ENCODE measurements at places on chromosomes 3 and 15.

GRCh38 chr3:54960082-54960481, 32.2 kb upstream of the LRTM1 start:
- DNase-seq, result no peak

- DNase-seq, result no peak
Measured at GRCh38 chr3:50373146-50374051, 14.1 kb upstream of the TMEM115 start.

- DNase-seq, result no peak
Measured at GRCh38 chr3:46893146-46893748, 15.7 kb downstream of the PTH1R start.

DNA sequence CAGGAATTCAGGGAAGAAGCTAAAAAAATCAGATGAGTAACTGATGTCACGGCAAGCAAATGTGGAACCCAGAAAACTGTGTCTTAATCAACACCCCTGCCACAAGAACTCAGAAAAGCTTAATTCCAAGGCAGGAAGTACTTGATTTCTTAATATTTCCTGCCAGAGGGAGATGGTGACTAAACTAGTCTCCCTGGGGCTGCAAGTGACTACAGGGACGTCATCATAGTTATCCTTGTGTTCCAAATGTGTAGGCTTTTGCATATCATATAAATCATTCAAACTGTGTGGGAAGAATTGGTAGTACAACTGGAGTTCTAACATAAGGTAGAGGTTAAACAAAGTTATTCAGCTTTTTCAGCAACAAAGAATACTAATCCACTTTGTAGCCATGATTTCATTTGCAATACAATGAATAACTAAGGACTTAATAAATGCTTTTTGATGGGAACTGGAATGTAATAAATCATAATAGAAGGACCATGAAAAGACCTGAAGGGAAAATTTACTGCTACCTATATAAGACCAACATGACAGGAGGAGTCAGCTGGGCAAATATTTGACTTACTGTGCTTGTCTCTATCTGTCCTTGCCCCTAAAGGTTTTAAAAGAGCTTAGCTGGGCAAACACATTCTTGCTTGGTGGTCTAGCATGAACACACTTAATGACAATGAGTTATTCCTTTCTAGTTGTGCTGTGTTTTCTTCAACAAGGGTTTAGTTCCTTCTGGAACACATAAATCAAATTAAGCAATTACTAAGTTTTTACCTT, 76.0 kb upstream of the NECTIN3 start:
- DNase-seq, result no peak

- DNase-seq, result no peak
Measured at GRCh38 chr15:60651734-60652141, 172.8 kb upstream of the ICE2 start.

DNA sequence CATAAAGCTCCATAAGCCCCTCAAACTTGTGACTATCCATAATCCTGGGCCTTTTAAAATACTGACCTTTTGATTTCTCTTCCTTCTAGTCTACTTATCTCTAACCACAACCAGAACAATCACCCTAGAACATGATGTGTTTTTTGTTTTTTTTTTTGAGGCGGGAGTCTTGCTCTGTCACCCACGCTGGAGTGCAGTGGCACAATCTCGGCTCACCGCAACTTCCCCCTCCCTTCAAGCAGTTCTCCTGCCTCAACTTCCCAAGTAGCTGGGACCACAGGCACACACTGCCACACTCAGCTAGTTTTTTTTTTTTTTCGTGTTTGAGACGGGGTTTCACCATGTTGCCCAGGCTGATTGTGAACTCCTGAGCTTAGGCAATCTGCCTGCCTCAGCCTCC, 25.1 kb downstream of the VPS39 start:
- no peak for DNase-seq

DNA sequence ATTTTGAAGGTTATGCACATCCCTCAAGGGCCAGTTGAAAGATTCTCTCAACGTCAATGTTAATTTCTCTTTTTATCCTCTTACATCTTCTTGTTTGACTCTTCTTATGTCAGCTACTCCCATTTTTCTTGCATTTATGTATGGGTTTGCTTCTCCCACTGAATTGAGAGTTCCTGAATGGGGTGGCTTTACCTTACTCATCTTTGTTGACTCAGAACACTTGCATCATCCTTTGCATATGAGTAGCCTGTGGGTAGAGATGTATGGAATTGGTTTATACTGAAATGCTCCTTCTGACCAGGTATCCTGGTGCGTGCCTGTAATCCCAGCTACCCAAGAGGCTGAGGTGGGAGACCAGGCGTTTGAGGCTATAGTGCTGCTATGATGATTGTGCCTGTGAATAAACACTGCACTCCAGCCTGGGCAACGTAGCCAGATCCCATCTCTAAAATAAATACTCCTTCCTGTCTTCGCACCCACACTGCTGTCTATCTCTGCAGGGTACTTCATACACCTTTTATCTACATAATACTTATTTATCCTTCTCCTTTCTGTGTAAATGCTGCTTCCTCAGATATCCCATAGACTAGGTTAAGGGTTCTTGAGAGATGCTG, 123.6 kb upstream of the DPH6 start:
- no peak for DNase-seq

DNA sequence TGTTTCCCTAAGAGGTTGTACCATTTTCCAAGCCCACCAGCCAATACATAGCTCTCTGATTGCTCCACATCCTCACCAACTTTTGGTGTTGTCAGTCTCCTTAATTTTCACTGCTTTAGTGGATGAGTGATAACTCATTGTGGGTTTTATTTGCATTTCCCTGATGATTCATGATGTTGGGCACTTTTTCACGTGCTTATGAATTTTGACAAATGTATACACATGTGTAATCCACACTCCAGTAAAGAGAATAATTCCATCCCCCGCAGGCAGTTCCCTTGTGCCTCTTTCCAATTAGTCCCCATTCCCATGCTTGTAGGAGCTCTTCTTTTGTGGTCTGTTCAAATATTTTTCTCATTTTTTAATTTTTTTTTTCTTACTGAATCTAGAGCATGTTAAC, 52.4 kb downstream of the ANP32A start:
- no peak for DNase-seq

DNA sequence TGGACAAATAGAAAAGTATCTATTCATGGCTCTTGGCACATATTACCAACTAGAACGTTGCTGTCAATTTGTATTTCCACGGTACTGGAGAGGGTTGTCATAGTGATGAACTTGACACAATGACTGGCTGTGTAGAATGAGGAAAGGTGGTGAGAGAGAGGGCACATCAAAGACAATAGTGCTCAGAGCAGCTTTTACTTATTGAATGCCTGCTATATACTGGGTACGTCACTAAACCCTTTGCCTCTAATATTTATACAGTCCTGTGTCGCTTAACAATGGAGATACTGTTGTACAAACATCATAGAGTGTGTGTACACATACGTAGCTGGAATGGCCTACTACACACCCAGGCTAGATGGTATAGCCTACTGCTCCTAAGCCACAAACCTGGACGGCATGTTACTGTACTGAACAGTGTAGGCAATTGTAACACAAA, 8.3 kb downstream of the TMPRSS7 start:
- DNase-seq, result no peak

DNA sequence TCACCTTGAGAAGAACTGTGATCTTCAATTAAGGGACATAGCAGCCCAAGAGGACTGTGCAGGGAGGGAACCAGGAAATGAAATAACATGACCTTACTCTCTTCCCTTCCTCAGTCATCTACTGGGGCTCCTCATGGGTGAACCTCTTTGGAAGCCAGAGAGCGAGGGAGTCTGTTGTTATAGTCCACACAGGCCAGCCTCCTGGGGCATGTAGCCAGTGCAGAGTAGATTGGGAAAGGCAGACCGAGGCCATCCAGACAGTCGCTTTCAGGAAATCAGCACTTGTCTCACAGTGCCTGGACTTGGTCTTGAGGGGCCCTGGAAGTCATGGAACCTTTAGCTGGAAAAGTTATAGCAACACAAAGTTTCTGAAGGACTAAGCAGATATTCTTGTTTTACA, 6.1 kb downstream of the CRTAP start:
- DNase-seq, result no peak

DNA sequence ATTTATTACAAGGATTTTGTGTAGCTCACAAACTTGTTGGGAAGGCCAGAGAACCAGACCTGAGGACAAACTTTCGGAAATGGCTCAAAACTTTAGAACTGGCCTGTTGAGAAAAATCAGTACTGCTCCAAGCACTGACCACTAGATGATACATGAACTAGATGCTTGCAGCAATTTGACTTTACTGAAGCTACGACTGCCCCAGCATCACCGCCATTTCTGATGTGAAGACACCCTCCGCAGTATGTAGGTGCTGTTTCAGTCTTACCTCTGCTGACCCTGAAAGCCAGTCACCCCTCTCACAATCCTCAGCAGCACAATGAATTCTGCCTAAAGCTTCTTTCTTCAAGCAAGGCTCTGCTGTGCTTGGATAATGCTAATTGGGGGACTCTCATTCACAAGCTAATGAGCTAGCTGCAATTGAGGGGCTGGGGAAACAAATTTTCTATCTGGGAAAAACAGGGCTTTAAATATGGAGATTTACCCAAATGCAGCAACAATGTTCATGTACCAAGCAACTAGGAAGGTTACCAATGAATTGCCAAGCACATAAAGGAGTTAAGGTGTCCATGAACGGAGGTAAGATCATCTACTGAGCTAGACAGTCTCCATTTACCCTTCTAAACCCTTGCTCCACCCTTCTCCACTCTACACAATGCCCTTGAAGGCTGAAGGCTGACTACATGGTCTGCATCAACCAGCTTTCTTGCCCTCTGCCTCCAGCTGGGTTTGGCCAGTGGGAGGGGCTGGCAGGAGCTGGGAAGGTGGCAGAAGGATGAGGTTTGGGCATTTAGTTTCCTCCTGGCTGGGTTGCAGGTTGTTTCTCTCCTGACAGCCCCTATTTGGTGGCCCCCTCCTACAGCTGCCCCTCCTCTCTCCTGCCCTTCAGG, 53.2 kb upstream of the FSTL1 start:
- DNase-seq, result no peak

- DNase-seq, result no peak
Measured at GRCh38 chr15:81523867-81524266, 149.9 kb upstream of the TMC3 start.

- no peak for DNase-seq
Measured at GRCh38 chr15:70054366-70054765, 43.4 kb downstream of the TLE3 start.

- no peak for DNase-seq
Measured at GRCh38 chr15:101162701-101163483, 89.0 kb downstream of the CHSY1 start.

DNA sequence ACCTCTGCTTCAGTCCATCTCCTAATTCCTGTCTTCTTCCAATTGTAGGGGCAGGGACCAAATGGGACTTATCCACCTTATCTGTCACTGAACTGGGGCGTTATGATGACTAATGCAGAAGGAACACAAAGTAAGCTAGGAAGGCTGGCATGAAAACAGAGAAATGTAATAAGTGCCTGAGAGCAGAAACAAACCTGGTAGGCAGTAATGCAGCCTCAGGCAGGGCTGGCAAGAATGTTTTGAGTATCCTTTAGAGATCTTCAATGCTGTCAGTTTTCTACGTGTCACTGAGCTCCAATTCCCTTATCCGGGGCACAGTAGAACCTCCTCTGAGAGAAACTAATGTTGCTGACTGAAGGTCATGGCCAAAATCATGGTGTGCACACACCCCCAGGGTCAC, 246.2 kb upstream of the TBL1XR1 start:
- no peak for DNase-seq

DNA sequence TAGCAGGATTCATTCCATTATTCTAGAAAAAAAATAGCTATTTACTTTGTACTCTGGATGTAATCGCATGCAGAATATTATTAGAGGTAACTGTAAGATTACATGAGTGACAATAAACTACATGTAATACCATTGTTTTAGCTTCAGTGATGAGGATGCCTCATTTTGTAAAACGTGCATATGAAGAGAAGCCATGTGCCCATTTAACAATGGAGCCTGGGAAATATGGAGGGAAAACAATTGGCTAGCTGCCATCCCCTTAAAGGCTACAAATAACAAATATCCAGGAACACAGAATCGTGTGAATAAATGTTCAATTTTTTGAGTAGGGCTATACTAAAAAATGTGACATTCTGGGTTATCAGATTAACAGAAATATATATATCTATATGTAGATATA, 151.1 kb downstream of the SAMMSON start:
- DNase-seq, result no peak

DNA sequence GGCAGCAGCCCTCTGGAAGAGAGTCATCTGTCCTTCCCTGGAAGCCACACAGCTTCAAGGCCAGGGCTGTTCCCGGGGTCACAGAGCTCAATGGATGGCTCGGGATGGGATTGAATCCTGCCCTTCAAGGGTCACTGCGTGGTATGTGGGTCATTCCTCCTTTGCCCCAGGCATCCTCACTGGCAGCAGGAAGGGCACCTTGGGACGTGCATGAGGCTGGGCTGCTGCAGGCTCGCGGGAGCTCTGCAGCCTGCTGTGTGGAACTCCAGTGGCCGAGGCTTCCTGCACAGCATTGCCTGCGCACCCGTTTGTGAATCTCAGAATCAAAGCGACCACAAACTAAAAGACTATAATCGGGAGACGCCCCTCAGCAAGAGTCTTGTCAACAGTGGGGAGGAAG, 60.7 kb downstream of the PCSK6 start:
- no peak for DNase-seq

DNA sequence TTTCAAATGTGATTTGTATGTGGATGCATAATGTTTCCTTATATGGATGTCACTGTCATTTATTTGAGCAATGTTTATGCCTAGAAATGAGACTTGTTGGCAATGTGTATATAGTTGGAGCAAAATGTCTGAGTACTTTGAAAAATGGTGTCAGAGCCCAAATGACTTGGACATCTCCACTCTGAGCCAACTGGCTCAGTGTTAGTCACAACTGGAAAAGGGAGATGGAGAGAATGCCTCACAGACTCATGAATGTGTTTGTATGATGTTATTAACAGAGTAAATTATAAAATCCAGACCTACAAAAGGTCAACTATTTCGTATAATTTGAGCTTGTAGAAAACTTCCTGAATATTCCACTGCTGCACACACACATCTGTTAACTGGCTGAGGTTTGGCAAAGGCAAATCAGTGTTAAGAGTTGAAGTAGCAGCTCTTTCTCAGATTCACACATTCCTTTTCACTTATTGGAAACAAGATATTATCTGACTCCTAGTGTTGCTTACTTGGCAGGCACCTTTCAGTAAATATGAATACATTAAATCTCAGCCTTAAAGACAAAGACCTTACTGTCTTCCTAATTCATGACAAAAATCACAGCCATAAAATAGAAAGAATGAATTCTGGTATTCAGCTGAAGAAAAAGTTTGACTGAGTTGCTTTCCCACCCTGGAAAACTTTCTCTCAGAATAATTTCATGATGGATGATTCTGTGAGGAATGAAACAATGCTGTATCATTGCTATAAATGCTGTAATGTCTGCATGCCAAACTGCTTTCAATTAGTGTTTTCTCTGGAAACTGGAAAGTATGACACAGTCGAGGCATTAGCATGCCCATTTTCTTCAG, 27.0 kb downstream of the ADIPOQ start:
- DNase-seq, result no peak

DNA sequence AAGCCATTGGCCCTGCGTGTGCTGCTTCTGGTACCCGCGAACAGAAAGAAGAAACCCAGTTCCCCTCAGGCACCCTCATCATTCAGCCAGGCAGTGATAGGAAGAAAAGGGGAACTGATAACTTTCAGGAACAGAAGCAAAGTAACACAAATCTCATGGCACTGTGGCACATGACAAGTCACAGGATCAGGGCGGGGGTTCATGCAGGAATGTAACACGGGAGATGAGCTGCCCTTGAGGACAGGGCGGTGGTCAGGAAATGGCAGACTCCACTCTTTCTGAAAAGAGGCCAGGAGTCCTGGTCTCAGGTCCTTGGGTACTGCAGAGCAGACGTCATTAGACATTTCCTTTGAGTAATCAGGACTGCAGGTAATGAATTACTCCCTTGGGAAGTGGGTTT, 95.5 kb downstream of the CCNL1 start:
- DNase-seq, result no peak

Measured in progenitor cell of endocrine pancreas (in vitro differentiated cells).